ENCODE measurements at places on chromosomes 7 and 10.

- DNase-seq = no peak
Measured at GRCh38 chr10:100965820-100966219, 3.5 kb upstream of the SEMA4G start.

DNA sequence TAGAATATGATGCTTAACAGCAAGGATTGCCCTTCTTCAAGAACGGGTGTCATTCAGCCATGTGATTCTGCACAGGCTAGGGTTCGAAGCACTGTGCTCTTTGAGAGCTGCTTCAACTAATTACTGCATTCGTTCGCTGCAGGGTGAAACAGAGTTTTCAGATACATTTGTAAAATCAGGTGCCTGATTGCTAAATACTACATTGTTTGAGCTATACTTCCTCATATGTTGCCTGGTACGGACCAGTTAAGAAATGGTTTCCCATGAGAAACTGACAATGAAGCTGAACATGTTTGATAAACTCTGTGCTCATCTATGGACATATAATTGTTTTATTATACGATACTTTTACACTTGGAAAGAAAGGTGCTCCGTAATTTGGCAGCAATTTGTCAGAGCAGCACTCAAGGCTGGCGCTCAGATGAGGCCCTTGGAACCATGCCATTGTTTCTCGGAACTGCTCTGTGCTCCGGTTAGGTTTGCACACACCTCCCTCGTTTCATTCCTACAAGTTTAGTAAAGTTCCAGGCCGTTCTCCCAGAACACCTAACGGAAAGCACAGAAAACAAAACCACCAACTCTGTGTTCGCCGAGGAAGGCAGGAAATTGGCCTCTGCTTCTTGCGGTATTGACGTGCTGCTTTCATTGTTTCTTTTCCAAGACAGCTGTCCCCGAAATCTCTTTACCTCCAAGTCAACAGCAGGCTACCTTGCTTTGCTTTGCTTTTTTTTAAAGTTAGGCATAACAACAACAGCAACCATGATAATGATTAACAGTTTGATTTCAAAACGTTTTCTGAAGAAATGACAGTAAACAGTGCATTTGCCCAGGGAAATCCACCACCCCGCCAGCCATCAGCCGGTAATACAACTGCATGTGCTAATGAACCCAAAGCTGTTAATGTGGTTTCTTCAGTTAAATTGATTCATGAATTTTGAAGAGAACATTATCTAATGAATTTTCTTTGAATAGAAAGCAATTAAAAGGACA lies 206.9 kb downstream of the EBF3 start:
- DNase-seq = no peak

DNA sequence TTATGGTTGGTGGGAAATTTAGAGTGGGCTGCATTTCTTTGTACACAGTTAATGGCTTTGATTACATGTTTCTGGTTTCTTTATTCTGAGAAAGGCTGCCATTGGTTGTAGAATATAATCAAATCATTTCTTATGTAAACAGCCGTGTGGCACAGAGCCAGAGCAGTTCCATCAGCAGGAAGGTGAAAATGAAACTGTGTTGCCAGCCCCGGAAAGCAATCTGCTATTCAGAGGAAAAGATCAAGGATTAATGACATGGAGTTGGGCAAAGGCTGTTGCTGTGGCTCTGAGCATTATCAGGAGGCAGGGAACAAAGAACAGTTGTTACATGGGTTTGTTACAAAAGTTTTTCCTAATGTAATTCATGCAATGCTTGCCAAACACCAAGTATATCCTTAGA lies 74.2 kb upstream of the ZNF716 start:
- DNase-seq = no peak

- DNase-seq = no peak
Measured at GRCh38 chr10:128275388-128276177, 149.4 kb upstream of the MKI67 start.
